ENCODE measurements at places on chromosomes 4 and X. TPM values are rescaled to one million over a fixed set of nuclear protein-coding genes. Genes with fewer than 3 reads are reported as not detected.

GRCh38 chr4:163071308-163071707 lies 95.4 kb downstream of the NAF1 start:
- H3K27me3 ChIP-seq = no peaks in the 10 kb centered on the region
- no peak for DNase-seq
- no peaks in the 10 kb centered on the region for H3K4me1 ChIP-seq
- no peak overlapping the region for H3K4me3 ChIP-seq
- no peak overlapping the region for H3K27ac ChIP-seq

Gene PCDH18
- total RNA-seq = not detected

DNA sequence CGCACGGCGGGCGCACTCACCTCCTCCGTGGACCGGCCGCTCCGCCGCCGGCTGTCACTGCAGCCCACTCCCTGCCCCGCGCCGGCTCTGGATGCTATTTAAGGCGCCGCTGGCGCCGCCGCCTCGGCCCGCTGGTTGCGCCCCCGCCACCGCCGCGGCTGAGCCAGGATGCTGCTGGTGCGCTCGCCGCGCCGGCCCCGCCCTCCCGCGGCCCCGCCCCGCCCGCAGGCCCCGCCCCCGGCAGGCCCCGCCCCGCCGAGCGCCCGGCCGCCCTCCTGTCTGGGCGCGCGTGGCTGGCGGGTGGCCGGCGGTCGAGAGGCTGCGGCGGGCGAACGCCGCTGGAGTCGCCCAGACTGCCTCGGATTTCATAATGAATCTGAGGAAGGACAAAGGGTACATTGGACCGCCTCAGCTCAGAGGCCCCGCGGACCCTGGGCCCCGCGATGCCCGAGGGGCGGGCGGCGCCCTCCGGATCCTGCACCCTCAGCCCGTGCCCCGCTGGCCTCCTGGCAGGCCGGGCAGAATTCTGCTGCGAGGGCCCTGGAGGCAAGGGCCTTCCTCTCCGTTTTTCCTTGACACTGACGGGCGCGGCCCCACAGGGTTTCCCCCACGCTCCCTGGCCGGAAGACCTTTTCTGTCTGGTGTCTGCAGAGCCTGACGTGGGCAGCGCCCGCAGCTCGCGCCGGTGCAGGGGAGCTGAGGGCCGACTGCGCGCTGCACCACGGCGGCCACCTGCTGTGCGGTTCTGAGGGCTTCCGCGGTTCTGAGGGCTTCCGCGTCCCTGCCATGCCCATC lies at the start of gene ACSL1:
Gene ACSL1 (minus strand): TSS at position 73 of the 795 bp plus-strand sequence. CDS start 22,454 bp downstream, outside the sequence.
- DNase-seq = peak; percentile 93
- H3K27ac ChIP-seq = peak within 1 kb of the TSS; percentile 97
- peaks cover 11% of the 10 kb centered on the region for H3K27me3 ChIP-seq

Gene ADGRG4
- total RNA-seq = not detected

Gene NALF2
- total RNA-seq = 0.88 TPM

Gene TREX2
- 1.1 TPM for total RNA-seq

DNA sequence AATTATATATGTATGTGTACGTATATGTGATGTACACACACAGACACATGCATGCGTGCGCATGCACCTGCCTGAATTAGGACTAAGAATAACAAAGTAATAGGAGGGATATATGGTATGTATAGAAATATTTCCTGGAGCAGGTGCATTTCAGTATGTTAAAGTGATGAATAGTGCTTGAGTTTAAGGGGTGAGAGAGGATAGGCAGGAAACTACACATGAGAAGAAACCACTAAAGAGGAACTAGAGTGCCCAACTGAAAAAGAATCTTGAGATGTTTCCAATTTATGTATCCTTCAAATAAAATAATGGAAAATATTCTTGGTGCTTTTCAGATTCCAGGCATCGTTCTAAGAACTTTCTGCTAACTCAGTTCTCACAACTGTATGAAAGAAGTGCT lies 52.6 kb upstream of the UNC5C start:
- peaks cover 6% of the 10 kb centered on the region for H3K27me3 ChIP-seq
- no peak overlapping the region for H3K27ac ChIP-seq
- DNase-seq = peak; percentile 7
- peaks cover 11% of the 10 kb centered on the region for H3K4me1 ChIP-seq

- DNase-seq = no peak
- no peaks in the 10 kb centered on the region for H3K4me1 ChIP-seq
- no peaks in the 10 kb centered on the region for H3K36me3 ChIP-seq
- H3K27ac ChIP-seq = no peak overlapping the region
- H3K27me3 ChIP-seq = peaks cover 5% of the 10 kb centered on the region
- H3K4me3 ChIP-seq = no peak overlapping the region
Observed at GRCh38 chr4:100742045-100742444, 224.2 kb upstream of the EMCN start.

DNA sequence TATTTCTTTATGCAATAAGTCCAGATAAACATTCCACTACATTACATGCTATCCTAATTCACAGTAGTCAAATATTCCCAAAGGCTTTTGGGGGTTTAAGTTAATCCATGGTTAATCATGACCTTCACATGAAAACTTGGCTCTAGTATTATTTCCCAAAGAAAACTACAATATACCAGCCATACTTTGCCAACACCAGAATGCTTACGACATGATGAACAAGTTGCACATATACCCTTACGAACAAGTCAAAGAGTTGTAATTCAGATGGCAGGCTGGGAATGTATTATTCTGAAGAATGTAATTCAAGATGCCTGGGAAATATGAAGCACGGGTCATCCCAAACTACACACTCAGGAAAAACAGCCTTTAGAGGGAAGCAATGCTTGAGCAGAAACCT lies 499.6 kb downstream of the PPARGC1A start:
- H3K36me3 ChIP-seq = no peaks in the 10 kb centered on the region
- H3K27ac ChIP-seq = no peak overlapping the region
- no peak overlapping the region for H3K4me3 ChIP-seq
- no peaks in the 10 kb centered on the region for H3K27me3 ChIP-seq
